ENCODE measurements at places on chromosomes 13 and 19.

DNA sequence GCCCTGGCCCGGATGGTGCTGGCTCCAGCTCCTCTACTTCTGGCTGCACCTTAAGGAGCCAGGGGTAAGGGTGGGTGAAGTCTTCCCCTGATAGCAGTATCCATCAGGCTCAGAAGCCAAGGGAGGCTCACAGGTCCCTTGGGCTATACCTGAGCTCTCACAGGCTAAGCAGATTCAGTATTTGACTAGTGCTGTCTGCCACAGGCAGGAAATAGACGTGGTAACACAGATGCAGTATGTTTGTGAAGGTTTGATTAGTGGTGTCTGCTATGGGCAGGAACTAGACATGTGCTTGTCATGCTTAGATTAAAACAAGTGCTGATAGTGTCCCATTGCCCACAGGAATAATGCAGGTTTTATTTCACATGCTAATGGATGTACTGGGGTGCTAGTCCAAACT is 4.0 kb downstream of the SYT5 start:
- no peak for DNase-seq

- DNase-seq, result no peak
Measured at GRCh38 chr19:6660930-6661329, 9.0 kb downstream of the TNFSF14 start.

- DNase-seq, result no peak
Measured at GRCh38 chr13:108924134-108924533, 294.7 kb downstream of the MYO16 start.

- DNase-seq, result no peak
Measured at GRCh38 chr13:72530471-72530870, 197.0 kb downstream of the MZT1 start.

- DNase-seq, result no peak
Measured at GRCh38 chr13:113539176-113539575, 45.4 kb upstream of the TFDP1 start.

DNA sequence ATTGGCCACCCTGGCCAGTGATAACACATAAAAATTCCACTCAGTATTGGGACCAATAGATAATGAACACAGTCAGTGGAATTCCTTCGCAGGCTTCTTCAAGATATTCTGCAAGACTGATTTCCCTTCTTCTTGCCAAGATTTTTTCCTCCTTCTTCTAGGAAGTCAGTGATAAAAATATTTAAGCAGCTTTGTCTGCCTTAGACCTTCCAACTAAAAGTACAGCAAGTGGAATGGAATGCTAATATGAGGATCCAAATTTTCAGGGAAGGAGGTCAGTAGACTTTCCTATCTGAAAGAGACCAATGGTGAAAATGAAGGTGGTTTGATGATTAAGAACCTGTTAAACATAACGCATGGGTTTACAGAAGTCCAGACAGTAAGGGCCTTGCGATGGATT is 9.6 kb downstream of the STARD13 start:
- no peak for DNase-seq

DNA sequence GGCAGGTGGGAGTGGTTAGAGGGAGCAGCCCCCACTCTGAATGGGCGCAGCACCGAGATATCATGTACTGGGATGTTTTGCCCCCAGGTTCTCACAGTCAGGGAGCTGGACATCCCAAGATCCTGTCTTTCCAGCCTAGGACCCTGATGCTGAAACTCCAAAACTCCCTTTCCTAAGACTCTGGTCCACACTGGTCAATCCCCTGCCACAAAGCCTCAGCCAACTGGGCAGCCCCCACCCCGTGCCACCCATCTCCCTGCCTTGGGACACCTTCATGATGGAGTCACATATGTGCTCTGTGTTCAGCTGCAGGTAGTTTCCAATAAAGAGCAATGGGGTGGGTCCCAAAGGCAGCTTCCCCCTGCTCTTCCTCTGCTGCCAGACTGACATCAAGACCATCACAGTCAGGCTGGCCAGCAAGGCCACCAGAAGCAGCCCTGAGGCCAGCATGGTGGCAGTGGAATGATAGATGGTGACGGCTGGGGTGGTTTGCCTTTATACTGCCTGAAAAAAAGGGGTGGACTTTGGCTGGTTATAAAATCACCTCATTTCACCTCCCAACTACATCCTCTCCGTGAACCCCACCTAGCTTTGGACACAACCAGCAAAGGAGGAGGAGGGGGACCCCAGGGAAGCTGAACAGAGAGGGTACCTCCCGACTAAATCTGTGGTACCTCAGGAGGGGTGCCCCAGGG is 36.3 kb downstream of the CYP2B6 start:
- no peak for DNase-seq

DNA sequence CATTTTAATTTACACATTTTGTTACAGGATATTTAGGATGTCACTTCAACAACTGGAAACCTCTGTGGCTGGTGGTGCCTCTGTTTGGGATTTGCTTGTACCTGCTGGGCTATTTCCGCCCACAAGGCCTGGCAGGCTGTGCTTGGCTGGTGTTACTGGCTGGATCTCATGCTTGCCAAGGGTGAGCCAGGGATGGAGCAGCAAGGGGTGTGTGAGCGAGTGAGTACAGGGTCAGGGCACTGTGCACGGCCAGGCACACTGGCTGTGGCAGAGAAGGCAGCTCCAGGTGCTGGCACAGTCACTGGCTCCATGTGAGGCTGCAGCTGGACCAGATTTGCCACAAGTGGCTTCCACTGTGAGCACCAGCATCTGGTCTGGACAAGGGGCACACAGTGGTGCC is 1254.8 kb downstream of the SLITRK5 start:
- no peak for DNase-seq

DNA sequence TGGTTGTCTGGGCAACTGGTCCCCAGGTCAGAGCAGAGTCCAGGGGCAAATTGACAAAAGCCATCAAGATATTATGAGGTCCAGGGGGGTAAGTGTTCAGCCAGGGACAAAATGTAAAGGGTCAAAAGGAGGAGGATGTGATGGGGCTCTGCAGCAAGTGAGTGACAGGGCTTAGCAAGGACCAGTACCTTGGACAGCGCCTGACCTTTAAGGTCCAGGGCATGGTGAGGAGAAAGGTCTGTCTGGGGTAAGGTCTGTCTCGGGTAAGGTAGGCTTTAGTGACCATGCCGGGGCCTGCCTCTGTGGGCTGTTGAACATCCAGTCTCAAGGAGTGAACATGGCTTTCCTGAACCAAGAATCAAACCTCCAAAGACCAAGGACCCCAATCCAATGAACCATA is 6.3 kb upstream of the ZNF358 start:
- DNase-seq, result no peak

All from activated effector memory CD4-positive, alpha-beta T cell treated with anti-CD3 and anti-CD28 coated beads, Interleukin-2, amount 50 U/mL, for 16 hours (primary cell).